ENCODE measurements at places on chromosomes 13 and 19. TPM values are rescaled to one million over a fixed set of nuclear protein-coding genes. Genes with fewer than 3 reads are reported as not detected.

DNA sequence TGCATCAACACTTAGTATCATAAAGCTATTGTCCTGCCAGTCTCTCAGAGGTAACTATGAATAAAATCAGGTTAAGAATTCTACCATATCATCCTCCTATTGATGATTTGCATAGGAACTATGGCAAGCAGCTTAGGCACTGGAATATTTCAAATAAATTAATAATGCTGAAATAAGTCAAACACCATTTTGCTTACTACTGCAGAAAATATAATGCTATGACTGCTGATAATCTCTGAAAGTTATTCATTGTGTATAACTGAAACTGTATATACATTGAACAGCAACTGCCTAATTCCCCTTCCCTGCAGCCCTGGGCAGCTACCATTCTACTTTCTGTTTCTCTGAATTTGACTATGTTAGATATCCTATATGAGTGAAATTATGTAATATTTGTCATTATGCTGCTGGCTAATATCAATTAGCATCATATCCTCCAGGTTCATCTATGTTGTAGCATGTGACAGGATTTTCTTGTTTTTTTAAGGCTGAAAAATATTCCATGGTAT, 318.8 kb upstream of the SGCG start:
- no peak for DNase-seq

Gene SHANK1
- total RNA-seq, result 10.7 TPM

DNA sequence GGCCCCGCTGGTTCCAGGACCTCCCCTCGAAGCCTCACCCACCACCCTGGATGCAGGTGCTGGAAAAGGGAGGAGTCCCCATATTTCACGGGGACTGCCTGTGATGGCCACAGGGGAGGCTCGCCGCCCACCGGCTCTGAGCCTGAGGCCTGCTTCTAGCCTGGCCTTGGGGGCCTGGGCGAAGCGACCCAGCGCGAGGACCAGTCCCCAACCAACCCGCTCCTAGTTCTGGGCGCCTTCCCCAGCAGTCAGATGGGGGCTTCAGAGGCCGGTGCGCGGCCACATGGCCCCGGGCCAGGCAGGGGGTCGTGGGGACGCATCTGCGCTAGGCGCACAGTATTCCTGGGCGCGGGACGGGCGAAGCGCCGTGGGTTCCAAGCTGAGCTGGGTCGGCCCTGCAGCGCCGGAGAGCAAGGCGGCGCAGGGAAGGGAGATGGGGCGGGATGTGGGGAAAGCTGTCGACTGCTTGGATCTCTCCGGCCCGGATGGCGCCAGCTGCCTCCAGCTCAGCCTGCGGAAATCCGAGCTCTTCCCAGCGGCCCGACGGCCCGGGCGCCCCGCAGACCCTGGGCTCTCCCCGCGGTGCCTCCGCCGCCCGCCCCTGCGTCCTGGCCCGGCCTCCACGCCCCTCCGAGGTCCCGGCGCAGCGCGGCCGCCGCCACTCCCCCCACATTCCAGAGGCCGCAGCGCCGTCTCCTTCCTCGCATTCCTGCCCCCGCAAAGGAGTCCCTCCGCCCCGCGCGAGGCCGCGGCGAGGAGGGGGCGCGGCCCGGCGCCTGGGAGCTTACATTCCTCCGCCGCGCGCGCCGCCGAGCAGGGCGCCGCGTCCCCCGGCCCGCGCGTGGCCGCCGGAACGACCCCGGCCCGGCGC, at the start of gene WTIP:
Gene WTIP, plus strand, starts transcription at position 788 of the 871 bp plus-strand sequence. CDS start 217 bp downstream, outside the sequence.
- no peak for DNase-seq

DNA sequence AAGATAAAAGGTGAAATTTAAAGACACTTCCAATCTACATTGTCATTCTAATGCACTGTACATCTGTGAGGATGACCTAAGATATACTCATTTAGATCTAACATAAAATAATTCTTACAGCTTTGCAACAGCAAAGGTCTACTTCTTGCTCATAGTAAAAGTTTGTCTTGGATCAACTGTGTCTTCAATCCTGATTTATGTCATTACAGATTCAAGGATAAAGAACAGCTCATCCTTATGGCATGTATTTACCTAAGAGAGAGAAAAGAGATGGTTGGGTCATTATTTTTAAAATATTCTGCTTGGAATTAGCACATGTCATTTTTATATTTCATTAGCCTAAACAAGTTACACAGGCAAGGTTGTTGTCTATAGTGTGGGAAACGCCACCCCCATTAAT, 2193.1 kb downstream of the PCDH9 start:
- DNase-seq, result no peak

GRCh38 chr13:29956853-29957252, 106.4 kb upstream of the UBL3 start:
- DNase-seq, result no peak

Gene RFPL4AL1
- total RNA-seq, result not detected

Gene RASIP1
- total RNA-seq, result 0.36 TPM
